ENCODE measurements at places on chromosomes 13 and 19.

DNA sequence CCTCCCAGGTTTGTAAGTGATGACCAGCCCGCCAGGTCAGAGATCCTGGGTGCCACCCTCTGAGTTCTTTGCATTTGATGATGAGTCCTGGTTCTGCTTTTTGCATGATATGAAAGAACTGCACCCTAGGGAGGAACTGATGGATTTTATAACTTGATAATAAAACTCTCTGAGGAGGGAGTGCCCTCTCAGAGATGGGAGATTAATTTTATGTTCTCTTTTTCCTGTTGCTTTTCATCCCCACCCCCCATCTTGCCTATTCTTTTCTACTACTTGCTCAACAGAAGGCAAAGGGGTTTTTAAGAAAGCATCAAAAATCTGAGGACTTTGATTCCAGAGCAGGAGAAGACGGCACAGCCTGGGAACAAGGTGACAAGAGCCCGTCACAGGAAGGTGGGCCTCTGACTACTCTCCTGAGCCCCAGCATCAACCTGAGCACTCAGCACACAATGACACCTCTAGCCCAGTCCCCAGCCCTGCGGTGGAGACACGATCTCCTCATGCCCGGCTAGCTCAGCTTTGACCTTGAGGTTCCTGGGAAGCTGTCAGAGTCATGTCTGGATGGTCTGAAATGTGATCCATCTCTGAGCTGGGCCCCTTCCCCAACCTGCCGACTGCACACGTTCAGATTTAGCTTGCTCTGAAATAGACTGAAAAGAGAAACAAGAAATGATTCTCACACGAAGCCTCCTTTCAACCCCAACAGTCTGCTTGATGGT is 69.1 kb downstream of the SIAH3 start:
- DNase-seq, result no peak

DNA sequence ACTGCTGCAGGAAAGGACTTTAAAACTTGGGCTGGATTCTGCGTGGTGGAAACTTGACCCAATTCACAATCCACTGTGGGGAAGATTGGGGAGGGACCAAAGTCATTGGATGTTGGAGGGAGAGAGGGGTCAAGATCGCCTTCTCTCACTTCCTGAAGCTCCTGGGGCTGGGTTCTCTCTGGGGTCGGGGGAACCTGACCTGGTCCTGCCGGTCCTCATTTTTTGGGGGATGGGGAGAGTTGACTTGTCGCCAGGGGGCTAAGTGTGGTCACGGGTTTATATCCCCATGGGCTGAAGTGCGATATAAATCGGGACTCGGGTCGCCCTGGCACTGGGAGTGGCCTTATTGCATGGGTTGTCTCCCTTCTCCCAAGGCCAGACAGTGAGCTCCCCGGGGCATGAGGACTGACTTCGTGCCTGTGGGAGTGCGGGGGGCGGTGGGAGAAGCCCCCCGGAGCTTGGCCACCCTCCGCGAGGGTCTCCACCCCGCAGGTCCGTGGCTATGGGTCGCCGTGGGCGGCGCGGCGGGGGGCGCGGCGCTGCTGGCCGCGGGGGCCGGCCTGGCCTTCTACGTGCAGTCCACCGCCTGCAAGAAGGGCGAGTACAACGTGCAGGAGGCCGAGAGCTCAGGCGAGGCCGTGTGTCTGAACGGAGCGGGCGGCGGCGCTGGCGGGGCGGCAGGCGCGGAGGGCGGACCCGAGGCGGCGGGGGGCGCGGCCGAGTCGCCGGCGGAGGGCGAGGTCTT is 6.3 kb downstream of the ICAM5 start:
- DNase-seq, result no peak

DNA sequence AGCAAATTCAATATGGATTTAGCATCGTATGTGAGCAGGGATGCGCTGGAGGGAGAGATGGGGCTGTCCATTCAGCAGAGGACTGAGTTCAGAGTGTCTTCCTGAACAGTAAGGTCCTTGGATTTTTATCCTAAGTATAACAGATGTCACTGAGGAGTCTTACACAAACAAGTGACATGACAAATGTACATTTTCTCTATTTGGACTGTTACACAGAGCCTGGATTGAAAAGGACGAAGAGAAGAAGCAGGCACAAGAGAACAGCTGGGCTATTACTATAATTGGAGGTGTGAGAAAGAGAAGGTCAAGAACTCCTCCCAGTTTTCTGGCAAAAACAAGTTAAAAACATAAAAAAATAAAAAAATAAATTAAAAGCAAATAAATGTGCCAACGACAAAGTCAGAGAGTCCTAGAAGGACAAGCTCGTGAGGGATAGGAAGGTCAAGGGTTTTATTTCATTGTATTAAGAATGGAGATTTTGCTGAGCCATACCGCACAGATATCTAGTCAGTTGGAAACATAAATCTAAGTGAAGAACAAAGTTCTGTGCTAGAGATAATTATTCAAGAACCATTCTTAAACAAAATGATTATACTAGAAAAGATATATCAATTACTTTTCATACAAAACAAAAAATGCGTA is 1186.3 kb downstream of the EFNB2 start:
- DNase-seq, result no peak

DNA sequence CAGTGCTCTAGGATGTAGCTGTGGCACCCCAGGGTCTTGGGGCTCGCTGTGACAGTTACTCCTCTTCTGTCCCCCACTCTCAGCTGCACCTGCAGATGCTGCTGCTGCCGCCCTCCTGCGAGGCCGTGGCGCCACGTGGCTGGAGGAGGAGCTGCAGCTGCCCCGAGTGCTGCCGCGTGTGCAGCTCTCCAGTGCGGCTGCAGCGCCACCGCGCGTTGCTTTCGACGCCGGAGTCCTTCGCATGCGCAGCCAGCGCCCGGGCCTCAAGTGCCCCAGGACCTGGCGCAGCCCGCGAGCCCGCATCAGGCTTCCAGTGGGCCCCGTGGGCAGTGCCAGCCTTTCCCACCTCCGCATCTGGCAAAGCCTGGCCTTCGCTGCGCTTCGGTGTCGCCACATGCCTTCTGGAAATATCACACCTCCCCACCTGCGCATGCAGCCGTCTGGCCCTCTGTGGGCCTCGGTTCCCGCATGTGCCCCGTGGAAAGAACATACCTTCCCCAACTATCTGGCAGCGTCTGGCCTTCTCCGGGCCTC is 692 bp upstream of the ZNF580 start:
- no peak for DNase-seq

DNA sequence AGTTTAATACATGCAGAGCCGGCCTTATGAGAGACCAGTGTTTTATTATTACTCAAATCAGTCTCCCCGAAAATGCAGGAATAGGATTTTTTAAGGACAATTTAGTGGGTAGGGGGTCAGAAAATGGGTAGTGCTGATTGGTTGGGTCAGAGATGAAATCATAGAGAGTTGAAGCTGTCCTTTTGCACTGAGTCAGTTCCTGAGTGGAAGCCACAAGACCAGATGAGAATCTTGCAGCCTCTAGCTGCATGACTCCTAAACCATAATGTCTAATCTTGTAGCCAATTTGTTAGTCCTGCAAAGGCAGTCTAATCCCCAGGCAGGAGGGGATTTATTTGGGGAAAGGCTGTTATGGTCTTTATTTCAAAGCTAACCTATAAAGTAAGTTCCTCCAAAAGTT is 1163.9 kb downstream of the DIAPH3 start:
- no peak for DNase-seq

GRCh38 chr13:101307181-101307701 is 109.1 kb downstream of the NALCN start:
- no peak for DNase-seq
